ENCODE measurements at places on chromosomes 7 and 10.

DNA sequence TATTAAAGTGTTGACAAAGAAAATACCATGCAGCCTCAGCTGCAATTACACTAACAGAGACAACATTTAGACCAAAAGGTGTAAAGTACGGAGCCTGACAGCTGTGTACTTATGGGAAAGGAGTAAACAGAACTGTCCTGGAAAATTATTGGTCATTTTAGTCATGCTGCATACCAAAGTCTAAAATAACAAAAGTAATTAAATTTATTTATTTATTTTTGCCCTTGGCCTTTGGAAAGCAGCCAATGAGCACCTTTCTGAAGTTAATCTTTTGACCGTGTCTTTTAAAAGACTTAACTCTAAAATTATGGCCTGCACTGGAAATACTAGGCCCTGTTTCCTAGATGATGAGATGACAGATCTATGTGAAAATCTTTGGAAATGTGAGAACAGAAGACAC is 597.6 kb downstream of the NXPH1 start:
- H3K4me1 ChIP-seq = no peaks in the 10 kb centered on the region
- no peaks in the 10 kb centered on the region for H3K36me3 ChIP-seq
- no peak for DNase-seq
- no peak overlapping the region for H3K4me3 ChIP-seq
- H3K27me3 ChIP-seq = no peaks in the 10 kb centered on the region

GRCh38 chr10:17077890-17078289 is 51.7 kb downstream of the CUBN start:
- no peak for DNase-seq
- H3K4me3 ChIP-seq = no peak overlapping the region
- no peaks in the 10 kb centered on the region for H3K27me3 ChIP-seq
- H3K36me3 ChIP-seq = peaks cover 2% of the 10 kb centered on the region
- H3K4me1 ChIP-seq = peaks cover 18% of the 10 kb centered on the region
- no peak overlapping the region for H3K27ac ChIP-seq

GRCh38 chr10:9238041-9238440 is 1183.6 kb downstream of the GATA3 start:
- H3K27me3 ChIP-seq = peaks cover 15% of the 10 kb centered on the region
- H3K36me3 ChIP-seq = no peaks in the 10 kb centered on the region
- no peak for DNase-seq
- no peak overlapping the region for H3K4me3 ChIP-seq
- H3K27ac ChIP-seq = no peak overlapping the region

- H3K4me3 ChIP-seq = no peak overlapping the region
- no peak overlapping the region for H3K27ac ChIP-seq
- H3K4me1 ChIP-seq = no peaks in the 10 kb centered on the region
- H3K27me3 ChIP-seq = no peaks in the 10 kb centered on the region
Observed at GRCh38 chr7:134804854-134805253, 25.4 kb downstream of the CALD1 start.

DNA sequence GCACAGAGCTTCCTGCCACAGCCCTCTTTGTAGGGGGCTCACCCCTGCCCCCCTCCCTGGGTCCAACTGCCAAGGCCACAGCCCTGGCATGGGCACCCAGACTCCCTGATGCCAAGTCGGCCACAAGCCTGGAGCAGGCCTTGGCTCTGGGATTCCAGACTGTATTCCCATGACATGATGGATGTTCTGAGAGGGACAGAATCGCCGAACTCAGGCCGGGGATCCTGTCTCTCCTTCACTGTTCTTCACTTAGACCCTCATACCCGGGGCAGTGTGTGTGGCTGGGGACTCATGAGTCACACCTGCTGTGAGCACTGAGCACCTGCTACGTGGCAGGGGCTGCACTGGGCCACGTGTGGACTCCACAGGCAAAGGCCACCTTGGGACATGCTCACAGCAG is 7.9 kb downstream of the CALML5 start:
- no peak overlapping the region for H3K4me3 ChIP-seq
- no peak overlapping the region for H3K27ac ChIP-seq
- H3K27me3 ChIP-seq = no peaks in the 10 kb centered on the region
- DNase-seq = no peak
- H3K36me3 ChIP-seq = peaks cover 6% of the 10 kb centered on the region

DNA sequence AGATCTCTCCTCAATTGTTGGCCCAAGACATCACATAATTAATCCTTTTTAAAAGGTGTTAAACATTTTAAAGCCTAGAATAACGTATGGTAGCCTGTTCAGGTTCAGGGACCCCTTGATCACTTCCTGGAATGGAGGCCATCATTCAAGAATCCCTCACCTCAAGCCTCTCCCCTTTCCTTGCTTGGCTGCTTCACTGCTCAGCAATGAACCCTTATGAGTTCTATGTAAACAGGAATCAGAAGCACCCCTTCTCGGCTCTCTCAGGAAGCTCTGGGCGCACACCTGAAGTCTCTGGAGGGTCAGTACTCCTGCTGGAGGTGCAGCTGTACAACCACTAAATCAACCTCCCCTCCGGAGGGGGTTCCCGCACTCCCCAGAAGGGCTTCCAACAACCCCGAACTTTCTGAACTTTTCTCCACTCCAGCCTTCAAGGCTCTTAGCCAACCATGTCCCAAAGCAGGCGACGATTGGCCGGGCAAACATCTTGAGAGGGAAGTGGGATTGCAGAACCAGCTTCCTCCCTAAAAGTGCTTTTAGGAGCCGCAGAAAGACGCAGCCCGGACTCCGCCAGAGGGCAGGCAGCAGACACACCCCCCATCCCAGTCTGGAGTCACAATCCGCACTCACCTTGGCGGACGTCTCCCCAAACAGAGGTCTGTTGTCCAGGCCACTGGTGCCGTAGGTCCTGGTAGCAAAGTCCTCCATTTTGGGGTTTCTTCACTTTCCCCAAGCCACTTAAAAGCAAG is 562 bp downstream of the TMEM243 start:
- H3K4me1 ChIP-seq = peaks cover 38% of the 10 kb centered on the region
- peak overlapping the region; percentile 96 for H3K27ac ChIP-seq
- H3K4me3 ChIP-seq = peak overlapping the region; percentile 99
- peak; percentile 51 for DNase-seq
- H3K27me3 ChIP-seq = no peaks in the 10 kb centered on the region

- peaks cover 35% of the 10 kb centered on the region for H3K4me1 ChIP-seq
- no peaks in the 10 kb centered on the region for H3K27me3 ChIP-seq
- H3K27ac ChIP-seq = peak overlapping the region; percentile 64
- H3K4me3 ChIP-seq = no peak overlapping the region
- no peak for DNase-seq
Observed at GRCh38 chr10:17512341-17513001, 58.1 kb upstream of the ST8SIA6 start.

All from activated CD4-positive, alpha-beta memory T cell treated with anti-CD3 and anti-CD28 coated beads for 36 hours (primary cell).